ENCODE measurements at places on chromosomes 7 and 10.

DNA sequence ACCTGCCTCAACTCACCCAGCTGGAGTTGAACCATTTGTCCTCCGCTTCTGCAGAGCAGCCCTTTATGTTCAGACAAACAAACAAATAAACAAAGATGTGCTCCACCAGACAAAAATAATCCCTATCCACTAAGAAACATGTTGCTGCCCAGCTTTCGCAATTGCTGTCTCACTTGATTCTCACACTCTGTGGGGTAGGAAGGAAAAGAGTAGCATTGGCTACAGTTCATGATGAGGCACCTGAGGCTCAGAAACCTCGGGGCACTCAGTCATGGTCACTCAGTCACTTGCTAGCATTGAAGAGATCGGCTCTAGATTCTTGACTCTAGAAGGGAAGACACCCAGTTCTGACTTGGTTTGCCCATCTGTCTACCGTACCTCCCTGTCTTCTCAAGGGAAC is 88.0 kb upstream of the ZMIZ1 start:
- DNase-seq = no peak

DNA sequence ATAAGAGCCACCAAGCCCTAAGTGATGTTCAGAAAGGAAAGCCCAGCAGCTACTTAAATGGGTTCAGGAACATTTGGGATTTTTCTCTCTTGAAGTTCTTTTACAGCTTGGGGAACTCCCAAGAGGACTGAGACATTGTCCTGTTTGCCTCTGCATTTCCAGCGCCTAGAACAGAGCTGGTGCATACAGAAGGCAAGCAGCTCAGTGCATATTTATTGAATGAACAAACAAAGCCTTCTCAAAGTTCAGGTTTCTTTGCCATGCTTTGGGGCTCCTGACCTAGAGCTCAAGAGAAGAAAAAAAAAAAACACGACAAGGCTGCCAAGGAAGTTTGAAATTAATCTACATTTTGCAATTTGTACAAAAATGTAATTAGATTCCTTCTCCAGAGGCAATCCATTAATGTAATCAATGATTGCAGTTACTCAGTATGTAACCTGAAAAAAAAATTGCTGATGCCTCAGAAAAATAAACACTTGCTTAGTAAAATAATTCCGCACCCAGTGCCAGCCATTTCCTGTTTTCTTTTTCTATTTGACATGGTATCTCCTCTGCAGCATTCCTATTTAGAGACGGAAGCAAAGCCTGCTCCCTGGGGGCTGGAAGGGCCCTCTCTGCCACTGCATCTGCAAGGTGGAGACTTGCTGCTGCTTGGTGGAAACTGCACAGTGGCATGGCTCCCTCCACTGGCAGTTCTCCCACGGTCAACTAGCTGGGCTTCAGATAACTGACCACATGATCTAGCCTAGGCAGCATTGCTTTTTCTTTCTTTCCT is 157.3 kb downstream of the TMEM178B start:
- no peak for DNase-seq

- no peak for DNase-seq
Observed at GRCh38 chr7:154672659-154673415, 330.1 kb downstream of the PAXIP1 start.

- no peak for DNase-seq
Observed at GRCh38 chr7:11373546-11374142, 400.0 kb downstream of the PHF14 start.

- no peak for DNase-seq
Observed at GRCh38 chr10:5776881-5777197, 36.4 kb downstream of the GDI2 start.

DNA sequence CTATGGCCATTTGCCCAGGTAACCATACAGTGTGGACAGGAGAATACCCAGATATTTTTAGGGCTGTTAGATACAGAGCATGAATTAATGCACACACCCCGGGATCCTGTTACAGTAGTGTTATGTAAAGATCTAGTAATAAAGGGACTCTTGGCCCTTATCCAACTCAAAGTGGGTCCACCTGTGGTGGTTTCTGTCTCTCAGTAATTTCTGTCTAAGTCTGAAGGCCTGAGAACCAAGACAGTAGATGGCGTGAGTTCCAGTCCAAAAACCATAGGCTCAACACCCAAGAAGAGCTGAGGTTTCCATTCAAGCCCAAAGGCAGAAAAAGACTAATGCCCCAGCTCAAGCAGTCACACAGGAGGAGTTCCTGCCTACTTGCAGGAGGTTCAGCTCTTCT is 277.7 kb downstream of the ZEB1 start:
- DNase-seq = no peak

GRCh38 chr7:13894377-13894776 is 95.1 kb downstream of the ETV1 start:
- DNase-seq = no peak

- no peak for DNase-seq
Observed at GRCh38 chr10:87596351-87596750, 63.3 kb upstream of the PAPSS2 start.
